ENCODE measurements at places on chromosomes 3 and 15.
A peak's percentile ranks its signal among the peaks of the same experiment; 100 is the strongest.

DNA sequence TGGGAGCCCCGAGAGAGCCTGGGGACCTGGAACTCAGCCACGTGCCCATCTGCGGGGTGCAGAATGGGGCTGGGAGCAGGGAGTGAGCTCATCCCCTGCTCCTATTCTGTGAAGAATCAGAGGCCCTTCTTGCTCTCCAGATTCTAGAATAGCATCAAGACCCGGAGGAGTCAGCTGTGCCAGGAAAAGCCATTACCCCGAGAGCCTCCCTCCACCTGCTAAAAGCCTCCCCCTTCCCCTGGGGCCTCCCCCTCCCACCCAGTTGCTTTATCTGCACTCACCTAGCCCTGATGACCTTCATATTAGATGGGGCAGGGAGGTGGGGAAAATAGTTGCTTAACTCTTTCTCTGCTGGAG, 23.1 kb downstream of the CCDC33 start:
- no peak overlapping the region for H3K4me3 ChIP-seq
- peaks cover 10% of the 10 kb centered on the region for H3K27me3 ChIP-seq
- no peaks in the 10 kb centered on the region for H3K36me3 ChIP-seq
- no peak overlapping the region for H3K27ac ChIP-seq
- DNase-seq = no peak

- no peaks in the 10 kb centered on the region for H3K36me3 ChIP-seq
- peak overlapping the region; percentile 71 for H3K4me3 ChIP-seq
- peaks cover 2% of the 10 kb centered on the region for H3K27me3 ChIP-seq
- H3K4me1 ChIP-seq = peaks cover 33% of the 10 kb centered on the region
- DNase-seq = no peak
- no peak overlapping the region for H3K27ac ChIP-seq
Observed at GRCh38 chr3:46407970-46408369, 911 bp downstream of the CCRL2 start.

GRCh38 chr15:70521576-70522322, 241.6 kb downstream of the UACA start:
- peaks cover 19% of the 10 kb centered on the region for H3K4me1 ChIP-seq
- no peak overlapping the region for H3K4me3 ChIP-seq
- peaks cover 6% of the 10 kb centered on the region for H3K27me3 ChIP-seq
- no peak overlapping the region for H3K27ac ChIP-seq
- DNase-seq = peak; percentile 2

DNA sequence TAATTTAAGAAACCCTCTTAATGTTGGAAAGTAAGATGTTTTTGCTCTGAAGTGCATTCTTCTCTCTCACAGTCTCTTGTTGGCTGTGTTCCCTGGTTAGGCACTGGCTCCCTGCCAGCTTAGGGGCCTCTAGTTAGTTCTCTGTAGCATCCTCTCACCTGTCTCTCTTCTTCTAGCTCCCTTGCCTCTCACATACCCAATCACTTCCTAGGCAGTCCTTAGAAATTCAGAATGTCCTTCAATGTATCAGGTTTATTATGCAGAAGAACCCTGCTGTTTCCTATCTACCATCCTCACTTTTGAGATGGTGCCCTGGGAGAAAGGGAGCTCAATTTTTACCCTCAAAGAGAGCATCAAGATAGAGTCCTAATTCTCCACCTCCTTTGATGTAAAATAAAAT, 36.2 kb upstream of the CPNE4 start:
- H3K36me3 ChIP-seq = no peaks in the 10 kb centered on the region
- no peaks in the 10 kb centered on the region for H3K4me1 ChIP-seq
- peaks cover 2% of the 10 kb centered on the region for H3K27me3 ChIP-seq
- H3K27ac ChIP-seq = no peak overlapping the region
- no peak for DNase-seq
- no peak overlapping the region for H3K4me3 ChIP-seq

DNA sequence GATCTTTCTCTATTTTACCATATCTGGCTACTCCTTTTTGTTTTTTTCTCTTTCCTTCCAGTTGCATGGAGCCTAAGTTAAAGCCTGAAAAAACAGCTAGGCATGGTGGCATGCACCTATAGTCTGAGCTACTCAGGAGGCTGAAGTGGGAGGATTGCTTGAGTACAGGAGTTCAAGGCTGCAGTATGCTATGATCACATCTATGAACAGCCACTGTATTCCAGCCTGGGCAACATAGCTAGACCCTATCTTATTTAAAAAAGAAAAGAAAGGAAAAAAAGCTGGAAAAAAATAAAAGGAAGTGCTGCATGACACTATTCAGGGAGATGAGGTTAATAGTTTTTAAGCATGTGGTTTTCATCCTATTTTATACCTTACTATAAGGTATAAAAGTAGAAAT, 4.0 kb upstream of the SKIL start:
- peaks cover 3% of the 10 kb centered on the region for H3K36me3 ChIP-seq
- H3K4me1 ChIP-seq = peaks cover 19% of the 10 kb centered on the region
- no peaks in the 10 kb centered on the region for H3K27me3 ChIP-seq
- H3K4me3 ChIP-seq = no peak overlapping the region

DNA sequence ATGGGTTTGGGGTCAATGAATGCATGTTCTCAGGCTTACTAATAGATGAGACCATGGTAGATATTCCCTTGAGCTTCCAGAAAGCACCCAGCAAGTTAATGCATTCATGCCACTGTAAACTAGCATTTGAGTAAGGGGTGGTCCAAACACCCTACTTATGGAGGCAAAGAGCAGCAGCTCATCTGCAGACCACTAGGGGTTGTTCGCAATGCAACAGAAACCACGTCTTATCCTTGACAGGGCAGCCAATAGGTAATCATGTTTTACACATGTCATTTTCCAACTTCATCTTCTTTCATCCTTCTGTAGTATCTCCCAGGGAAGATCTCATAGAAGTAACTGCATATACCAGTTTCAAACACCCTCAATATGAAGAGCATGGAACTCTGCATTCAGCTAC, 330.2 kb downstream of the RORA start:
- H3K27me3 ChIP-seq = peaks cover 2% of the 10 kb centered on the region
- H3K4me3 ChIP-seq = no peak overlapping the region
- DNase-seq = peak; percentile 20
- H3K27ac ChIP-seq = peak overlapping the region; percentile 5
- H3K36me3 ChIP-seq = no peaks in the 10 kb centered on the region
- peaks cover 53% of the 10 kb centered on the region for H3K4me1 ChIP-seq

Measured in activated CD4-positive, alpha-beta T cell treated with anti-CD3 and anti-CD28 coated beads for 36 hours (primary cell).